ENCODE measurements at places on chromosomes 6 and 20.

- DNase-seq, result no peak
These were observed 46.3 kb downstream of the EZR start for GRCh38 chr6:158772851-158773371.

DNA sequence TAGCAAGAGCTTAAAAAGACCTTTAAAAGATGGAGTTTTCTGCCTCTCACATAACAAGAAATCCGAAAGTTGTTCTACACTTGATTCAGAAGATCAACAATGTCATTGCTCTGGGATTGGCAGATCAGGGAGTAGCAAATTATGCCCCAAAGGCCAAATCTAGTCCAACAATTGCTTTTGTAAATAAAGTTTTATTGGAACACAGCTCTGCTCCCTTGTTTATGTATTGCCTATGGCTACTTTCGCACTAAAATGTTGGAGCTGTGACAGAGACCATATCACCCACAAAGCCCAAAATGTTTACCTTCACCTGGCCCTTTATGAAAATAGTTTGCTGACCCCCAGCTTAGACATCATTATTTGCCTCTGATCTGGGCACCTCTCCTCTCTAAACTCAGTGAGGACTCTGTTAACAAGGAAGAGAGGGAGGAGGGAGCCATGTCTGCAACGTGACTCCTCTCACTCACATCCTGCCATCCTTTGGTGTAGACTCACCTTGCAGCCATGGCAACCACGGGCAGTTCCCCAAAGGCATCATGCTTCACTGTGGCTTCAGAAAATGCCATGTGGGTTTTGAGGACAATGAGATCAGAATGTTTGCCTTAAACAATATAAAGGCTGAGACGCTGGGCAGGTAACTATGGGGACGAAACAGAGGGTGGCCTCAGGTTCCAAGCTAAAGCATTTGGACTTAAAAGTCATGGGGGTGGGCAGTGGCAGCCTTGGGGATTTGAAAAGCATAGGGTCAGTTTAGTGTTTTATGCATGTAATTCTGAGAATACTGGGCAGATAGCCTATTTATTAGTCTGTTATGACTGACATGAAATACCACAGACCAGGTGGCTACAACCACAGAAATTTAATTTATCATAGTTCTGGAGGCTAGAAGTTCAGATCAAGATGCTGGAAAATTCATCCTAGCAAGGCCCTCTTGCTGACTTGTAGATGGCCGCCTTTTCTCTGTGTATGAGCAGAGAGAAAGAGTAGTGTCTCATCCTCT lies 149.7 kb upstream of the TNFAIP3 start:
- peak; percentile 7 for DNase-seq

DNA sequence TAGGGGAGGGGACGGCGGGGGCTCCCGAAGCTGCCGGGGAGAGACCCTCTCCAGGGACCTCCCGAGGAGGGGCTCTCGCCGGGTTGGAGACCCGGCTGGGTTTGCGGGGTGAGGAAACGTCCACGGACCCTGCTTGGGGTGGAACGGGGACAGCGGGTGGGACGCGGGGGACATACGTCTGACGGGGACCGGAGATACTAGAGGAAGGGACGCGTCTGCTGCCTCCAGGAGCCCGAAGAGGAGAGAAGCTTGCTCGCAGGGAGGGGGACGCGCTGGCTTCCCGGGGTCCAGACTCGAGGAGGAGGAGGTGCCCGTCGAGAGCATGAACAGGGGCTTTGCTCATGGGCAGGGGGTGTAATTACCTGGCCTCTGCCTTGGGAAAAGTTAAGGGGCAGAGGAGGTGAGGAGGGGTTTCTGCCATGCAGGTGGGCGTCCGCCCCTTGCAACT lies 593 bp downstream of the DNMT3B start:
- DNase-seq, result no peak

DNA sequence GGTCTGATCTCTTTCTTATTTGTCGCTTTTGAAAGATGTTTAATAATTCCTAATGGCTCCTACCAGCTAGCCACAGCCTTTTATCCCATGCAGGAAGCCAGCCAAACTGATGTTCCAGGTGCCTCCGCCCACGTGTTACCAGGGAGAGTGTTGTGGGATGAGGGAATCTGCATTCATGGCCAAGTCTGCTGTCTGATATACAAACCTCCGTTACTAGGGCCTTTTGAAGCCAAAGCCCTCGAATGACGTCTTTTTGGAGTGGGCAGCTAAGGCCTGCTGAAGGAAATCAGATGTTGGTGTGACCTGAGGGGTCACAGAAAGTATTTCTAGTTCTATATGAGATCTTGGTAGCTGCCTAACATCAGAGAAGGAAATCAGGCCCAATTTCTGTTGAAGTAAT lies 21.3 kb downstream of the STK35 start:
- no peak for DNase-seq

GRCh38 chr6:151629791-151630190 lies 136.0 kb downstream of the CCDC170 start:
- DNase-seq, result no peak

GRCh38 chr6:130670142-130670541 lies 157.1 kb upstream of the SMLR1 start:
- no peak for DNase-seq

- no peak for DNase-seq
These were observed 256.0 kb upstream of the TCF21 start for GRCh38 chr6:133632906-133633305.

GRCh38 chr6:14053811-14054210 lies 63.8 kb upstream of the CD83 start:
- DNase-seq, result no peak

DNA sequence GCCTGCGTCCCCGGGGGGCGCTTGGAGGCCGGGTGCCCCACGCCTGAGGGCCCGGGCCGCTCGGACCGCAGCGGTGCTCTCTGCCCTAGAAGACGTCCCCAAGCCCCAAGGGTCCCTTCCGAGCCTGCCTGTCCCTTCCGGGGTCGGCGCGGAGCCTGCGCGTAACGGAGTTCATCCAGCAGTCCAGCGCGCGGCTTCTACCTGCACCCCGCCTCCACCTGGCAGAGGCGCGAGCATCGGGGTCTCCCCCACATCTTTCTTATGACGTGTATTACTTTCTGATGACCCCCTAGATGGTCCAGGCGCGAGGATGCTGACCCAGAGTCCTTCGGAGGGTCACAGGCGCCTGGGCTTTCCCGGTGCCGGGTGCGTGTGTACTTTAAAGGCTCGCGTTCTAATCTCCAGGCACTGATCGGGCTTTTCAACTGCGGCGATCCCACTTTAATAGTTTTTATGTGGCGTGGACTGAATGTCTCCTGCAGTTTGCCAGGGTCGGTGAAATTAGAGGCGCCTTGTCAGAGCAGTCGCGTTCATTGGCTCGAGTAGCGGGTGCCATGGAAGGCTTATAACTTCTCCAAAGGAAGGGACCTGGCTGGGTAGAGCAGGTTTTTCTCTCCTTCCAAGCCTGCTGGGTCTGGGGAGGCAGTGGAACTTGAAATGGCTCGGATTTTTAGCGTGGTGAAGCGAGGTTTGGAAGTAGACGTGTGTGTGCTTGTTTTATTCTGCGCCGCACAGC lies 912 bp downstream of the EYA4 start:
- no peak for DNase-seq

- peak; percentile 38 for DNase-seq
These were observed 60.0 kb downstream of the PTPN1 start for GRCh38 chr20:50569864-50570836.

DNA sequence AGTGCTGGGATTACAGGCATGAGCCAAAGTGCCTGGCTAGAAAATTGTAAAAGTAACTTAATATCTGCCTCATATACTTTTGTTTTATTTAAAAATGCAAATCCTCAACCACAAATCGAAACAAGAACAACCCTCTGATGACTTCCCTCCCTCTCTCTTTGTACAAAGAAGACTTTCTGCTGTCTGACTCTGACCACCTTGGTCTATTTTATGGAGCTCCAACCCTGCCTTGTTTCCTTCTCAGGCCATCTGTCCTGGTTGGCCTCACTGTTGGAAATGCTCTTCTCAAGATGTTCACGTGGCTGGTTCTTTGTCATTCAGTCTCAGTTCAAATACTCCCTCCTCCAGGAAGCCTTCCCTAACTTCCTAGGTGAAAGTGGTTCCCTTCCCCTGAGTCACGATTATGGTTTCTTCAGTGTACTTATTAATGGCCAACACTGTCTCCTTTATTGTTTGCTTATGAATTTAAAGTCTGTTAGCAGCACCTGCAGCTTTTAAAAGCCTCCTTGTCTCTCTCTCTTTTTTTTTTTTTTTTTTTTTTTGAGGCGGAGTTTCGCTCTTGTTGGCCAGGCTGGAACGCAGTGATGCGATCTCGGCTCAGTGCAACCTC lies 151.5 kb upstream of the SALL4 start:
- no peak for DNase-seq

- no peak for DNase-seq
These were observed 68.2 kb downstream of the FIG4 start for GRCh38 chr6:109759098-109759955.

GRCh38 chr6:18265787-18266522 lies 1.6 kb upstream of the DEK start:
- no peak for DNase-seq

GRCh38 chr20:58593880-58594638 lies 57.0 kb upstream of the STX16 start:
- no peak for DNase-seq

DNA sequence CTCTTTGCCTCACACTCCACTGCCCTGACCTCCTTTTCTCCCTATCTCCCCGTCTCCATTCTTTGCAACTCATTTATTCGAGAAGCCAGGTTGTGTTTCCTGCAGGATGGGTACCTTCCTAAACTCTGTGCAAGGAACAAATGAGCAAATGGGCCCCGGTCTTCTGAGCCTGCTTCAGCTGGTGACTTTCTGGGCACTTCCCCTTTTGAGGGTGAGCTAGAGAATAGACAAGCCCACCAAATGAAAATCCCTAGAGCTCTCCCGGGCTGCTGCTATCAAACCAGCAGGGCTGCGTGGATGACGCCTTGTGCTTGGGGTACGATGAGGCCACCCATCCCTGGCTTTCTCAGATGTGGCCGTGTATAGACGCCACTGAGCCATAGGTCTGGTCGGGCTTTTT lies 91.0 kb upstream of the FOXA2 start:
- DNase-seq, result no peak

GRCh38 chr6:125871365-125871764 lies 80.6 kb downstream of the NCOA7 start:
- peak; percentile 12 for DNase-seq

- peak; percentile 39 for DNase-seq
These were observed 300.7 kb downstream of the CLIC5 start for GRCh38 chr6:45714741-45715507.

- DNase-seq, result peak; percentile 32
These were observed 10.7 kb upstream of the PLEKHG1 start for GRCh38 chr6:150588888-150589499.

DNA sequence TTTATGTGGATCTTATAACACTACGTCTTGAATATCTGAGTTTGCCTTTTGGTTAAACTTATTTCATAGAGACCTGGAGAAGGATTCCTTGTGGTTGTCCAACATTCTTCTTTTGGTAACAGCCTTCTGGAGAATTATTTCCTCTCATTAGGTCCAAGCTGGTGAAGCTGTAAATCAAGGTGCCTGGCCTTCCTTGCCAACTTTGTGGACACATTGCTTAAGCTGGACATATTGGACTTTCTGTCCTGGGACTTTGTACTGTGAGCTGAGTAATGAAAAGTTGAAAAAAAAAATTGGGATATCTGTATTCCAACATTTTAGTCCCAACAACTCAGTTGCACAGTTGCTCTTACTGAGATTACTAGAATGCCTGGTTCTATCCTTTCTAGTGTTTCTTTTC lies 186.2 kb downstream of the HAO1 start:
- DNase-seq, result no peak

DNA sequence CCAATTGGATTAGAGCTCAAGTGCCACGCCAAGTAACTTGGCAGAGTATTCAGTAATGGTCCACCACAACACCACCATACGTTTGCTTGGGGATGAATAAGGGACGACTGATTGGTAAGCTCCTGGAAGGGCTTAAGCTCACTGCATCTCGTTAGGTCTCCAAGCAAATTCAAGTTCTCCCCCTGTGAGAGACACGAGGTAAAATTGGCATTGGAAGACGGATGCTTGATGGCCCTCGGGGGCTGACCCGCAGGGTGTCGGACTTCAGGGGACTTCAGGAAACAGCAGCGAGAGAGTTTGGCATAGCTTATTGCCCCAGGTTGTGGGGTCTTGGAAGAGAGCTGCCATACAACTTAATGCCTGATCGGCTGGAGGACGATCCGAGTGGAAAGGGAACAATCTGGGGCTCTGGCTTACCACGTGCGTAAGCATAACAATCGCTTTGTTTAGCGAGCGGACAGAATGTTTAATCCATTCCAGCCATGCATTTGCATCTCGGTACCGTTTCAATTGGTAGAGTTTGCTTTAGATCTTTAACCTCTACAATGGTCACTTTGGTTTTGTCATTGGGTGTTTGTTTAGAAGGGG lies 4.8 kb upstream of the ZNFX1 start:
- DNase-seq, result no peak

DNA sequence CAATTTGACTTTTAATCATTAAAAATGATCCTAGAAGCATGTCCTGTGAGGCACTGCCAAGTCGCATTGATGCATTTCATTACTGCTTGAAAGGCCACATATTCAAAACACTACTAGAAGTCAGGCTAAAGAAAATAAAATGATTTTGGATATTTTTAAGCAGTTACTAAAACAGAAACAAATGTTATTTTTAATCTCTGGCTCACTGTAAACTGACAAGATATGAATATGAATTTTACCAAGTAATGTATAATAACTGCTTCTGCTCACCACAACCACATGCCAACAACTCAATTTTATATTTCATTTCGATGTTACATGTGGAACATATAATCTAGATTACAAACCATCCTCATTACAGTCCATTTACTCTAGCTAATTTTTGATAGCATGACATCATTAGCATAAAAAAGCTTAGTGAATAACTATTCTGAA lies 90.6 kb downstream of the ATXN1 start:
- no peak for DNase-seq

GRCh38 chr6:100035873-100036653 lies 42.0 kb upstream of the MCHR2 start:
- no peak for DNase-seq

- DNase-seq, result no peak
These were observed 20.1 kb downstream of the RNASET2 start for GRCh38 chr6:166936079-166936787.

- no peak for DNase-seq
These were observed 174.0 kb downstream of the SASH1 start for GRCh38 chr6:148516617-148517016.

DNA sequence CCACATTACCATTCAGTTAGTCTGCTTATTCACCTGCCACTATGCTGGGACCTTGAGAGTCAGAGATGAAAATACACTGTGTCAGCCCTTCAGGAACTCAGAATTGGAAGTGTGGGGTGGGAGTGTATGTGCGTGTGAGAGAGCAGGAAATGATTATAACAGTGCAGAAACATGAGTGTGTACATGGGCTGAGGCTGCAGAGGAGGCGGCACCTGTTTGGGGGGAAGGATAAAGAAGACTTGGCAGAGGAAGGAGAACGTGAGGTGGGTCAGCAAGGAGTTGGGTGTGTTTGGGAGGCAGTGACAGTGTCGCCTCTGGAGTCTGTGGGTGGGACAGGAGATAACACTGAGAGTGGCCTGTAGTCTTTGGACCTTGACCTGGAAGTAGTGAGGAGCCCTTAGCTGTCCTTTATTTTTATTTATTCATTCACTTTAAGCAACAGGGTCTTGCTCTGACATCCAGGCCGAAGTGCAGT lies 3.1 kb downstream of the CHMP4B start:
- DNase-seq, result no peak
